H1 (cell line): ENCODE measurements at places on chromosomes 2 and 18. TPM values are rescaled to one million over a fixed set of nuclear protein-coding genes. Genes with fewer than 3 reads are reported as not detected.
A peak's percentile ranks its signal among the peaks of the same experiment; 100 is the strongest.

GRCh38 chr2:217818293-217818850 is 184.4 kb downstream of the TNS1 start:
- DNase-seq, result no peak
- H3K4me3 ChIP-seq, result no peak overlapping the region
- no peaks in the 10 kb centered on the region for H3K4me1 ChIP-seq
- no peak overlapping the region for H3K27ac ChIP-seq

- no peak for DNase-seq
- peaks cover 5% of the 10 kb centered on the region for H3K36me3 ChIP-seq
- H3K27ac ChIP-seq, result peak overlapping the region; percentile 30; the same call in 1 of the 2 replicates
- H3K27me3 ChIP-seq, result no peaks in the 10 kb centered on the region
Observed at GRCh38 chr2:101026253-101026701, 24.2 kb downstream of the RPL31 start.

DNA sequence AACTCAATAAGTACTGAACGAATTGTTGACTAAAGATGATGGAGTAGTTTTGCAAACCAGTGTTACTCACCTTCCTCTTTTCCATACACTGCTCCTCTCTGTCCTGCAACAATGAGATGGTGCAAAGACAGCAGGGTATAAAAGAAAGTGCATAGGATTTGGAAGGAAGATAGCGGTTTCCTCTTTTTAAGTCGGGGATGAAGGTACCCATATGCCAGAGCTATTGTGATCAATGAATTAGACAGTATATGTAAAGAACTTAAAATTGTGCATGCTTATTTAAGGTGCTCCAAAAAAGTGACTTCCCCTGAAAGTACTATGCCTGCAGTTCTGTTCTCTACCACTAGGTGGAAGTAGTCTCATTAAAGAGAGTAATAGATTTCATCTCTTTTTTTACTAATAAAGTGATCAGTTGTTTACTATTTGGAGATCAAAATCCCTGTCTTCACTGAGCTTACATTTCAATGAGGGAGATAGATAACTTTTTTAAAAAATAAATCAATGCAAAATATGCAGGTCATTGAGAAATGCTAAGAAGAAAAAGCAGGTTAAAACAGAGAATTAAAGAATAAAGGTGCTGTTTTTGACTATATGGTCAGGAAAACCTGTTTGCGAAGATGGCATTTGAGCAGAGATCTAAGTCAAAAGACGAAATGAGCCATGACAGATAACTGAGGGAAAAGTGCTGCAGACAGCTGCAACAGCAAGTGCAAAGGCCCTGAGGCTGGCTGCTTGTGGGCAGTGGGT is 339.7 kb upstream of the SLC14A2 start:
- H3K36me3 ChIP-seq, result no peaks in the 10 kb centered on the region
- H3K27ac ChIP-seq, result no peak overlapping the region
- no peaks in the 10 kb centered on the region for H3K4me1 ChIP-seq
- DNase-seq, result no peak
- H3K4me3 ChIP-seq, result no peak overlapping the region
- no peaks in the 10 kb centered on the region for H3K27me3 ChIP-seq

DNA sequence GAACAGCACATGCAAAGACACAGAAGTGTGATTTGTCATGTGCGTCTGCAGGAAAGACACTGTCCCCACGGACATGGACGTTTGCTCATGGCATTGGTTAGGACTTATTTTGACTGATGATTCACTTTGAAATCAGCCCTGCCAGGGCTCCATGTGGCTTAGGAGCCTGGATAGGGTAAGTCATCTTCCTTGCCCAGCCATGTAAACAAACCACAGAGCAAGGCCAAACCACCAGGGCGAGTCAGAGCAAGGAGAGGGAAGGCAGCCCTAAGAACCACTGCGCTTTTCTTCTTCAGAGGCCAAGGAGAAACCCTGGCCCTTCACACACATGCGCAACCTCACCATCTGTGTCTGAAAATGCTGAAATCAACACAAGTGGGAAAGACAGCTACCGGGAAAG is 88.8 kb downstream of the GFPT1 start:
- H3K27ac ChIP-seq, result no peak overlapping the region
- no peaks in the 10 kb centered on the region for H3K27me3 ChIP-seq
- DNase-seq, result no peak
- H3K4me3 ChIP-seq, result no peak overlapping the region
- no peaks in the 10 kb centered on the region for H3K4me1 ChIP-seq

- peak overlapping the region; percentile 57 for H3K4me3 ChIP-seq
- H3K27me3 ChIP-seq, result peaks cover 80% of the 10 kb centered on the region
- DNase-seq, result no peak
Observed at GRCh38 chr2:74497777-74498499, 1.5 kb downstream of the LBX2 start.

DNA sequence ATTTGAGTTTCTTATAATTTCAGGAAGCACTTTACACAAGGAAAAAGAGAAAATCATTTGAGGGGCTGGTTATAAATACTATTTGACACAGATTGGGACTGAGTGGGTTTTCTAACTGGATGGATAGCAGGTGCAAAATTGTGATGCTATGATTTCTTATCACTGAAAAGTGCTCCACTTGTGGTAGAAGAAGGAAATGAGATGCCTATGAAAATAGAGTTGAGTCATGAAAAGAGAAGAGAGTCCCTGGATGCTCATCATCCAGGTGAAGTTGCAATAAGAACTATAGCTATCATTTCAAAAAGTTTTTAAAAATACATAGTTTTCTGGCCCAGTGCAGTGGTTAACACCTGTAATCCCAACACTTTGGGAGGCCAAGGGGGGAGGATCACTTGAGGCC is 39.4 kb upstream of the NFE2L2 start:
- H3K27me3 ChIP-seq, result no peaks in the 10 kb centered on the region
- H3K27ac ChIP-seq, result no peak overlapping the region
- no peaks in the 10 kb centered on the region for H3K4me1 ChIP-seq
- no peak overlapping the region for H3K4me3 ChIP-seq
- H3K36me3 ChIP-seq, result no peaks in the 10 kb centered on the region

- no peaks in the 10 kb centered on the region for H3K4me1 ChIP-seq
- no peak overlapping the region for H3K4me3 ChIP-seq
- no peak overlapping the region for H3K27ac ChIP-seq
- DNase-seq, result no peak
- H3K36me3 ChIP-seq, result no peaks in the 10 kb centered on the region
- no peaks in the 10 kb centered on the region; the same call in 1 of the 2 replicates for H3K27me3 ChIP-seq
Observed at GRCh38 chr2:65654496-65654895, 222.1 kb upstream of the SPRED2 start.

The AQP12A gene
- total RNA-seq, result not detected in 2 replicates

The ZNF521 gene
- total RNA-seq, result 15.8 and 16.8 TPM in 2 replicates

The IMPA2 gene
- 135 and 140 TPM in 2 replicates for total RNA-seq

The UPP2 gene
- not detected in 2 replicates for total RNA-seq
